ENCODE measurements at places on chromosomes 4 and X. TPM values are rescaled to one million over a fixed set of nuclear protein-coding genes. Genes with fewer than 3 reads are reported as not detected.

The MAGEA4 gene
- total RNA-seq = not detected

The NALF2 gene
- total RNA-seq = 3.6 TPM

DNA sequence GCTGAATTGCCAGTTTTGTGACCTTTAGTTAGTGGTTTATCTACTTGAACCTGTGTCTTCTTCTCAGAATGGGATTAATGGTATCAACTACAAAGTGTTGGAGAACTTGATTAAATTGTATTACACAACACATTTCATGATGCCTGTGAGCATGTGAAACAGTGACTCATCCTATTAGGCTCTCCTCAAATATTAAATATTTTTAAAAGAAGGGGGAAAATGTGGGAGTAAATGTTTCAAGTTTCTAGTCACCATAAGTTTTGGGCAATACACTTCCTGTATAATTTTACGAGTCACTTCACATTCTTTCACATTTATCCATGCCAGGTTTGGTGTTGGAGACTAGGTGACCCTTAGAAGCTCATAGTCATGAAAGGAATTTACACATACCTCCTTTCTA lies 147.0 kb downstream of the HS3ST1 start:
- no peak for DNase-seq

DNA sequence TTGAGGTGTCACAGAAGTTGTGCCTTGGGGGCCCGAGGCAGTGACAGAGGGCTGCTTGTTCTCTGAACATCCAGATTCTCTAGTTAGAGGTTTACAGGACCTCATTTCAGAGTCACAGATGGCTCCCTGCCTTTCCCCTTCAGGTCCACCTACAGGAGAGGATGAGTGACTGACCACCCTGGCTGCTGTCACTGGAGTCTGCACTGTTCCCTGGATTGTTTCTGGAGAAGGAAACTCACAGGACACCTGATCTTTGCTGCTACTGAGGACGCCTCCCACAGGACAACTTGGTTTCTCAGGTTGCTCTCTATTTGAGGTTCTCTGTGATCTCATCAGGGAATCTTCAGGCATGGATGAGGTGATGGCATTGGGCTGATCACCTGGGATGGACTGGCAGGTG lies 58.3 kb downstream of the GPRIN3 start:
- DNase-seq = no peak

GRCh38 chr4:120923207-120923522 lies 639 bp upstream of the PRDM5 start:
- no peak for DNase-seq

- no peak for DNase-seq
Measured at GRCh38 chr4:77375866-77376607, 219.0 kb downstream of the CCNG2 start.

Measured in NCI-H460 (cell line).